ENCODE measurements at places on chromosomes 1 and 21.

DNA sequence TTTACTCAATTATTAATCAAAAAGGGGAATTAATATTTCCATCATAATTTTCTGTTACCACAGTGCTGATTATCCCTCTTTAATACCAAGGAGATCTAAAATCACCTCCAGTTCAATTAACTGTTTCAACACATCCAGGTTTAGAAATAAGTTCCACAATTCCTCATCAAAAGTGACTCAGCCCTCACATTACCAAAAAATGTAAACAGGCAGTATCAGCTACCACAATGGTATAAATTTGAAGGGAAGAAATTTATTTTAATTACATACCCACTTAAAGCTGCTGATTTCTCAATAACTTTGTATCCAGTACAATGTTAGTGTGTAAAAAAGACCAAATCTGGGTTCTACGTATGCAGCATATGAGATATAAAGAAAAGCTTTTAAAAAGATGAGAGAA lies 51.9 kb downstream of the EIF4G3 start:
- no peak for DNase-seq

DNA sequence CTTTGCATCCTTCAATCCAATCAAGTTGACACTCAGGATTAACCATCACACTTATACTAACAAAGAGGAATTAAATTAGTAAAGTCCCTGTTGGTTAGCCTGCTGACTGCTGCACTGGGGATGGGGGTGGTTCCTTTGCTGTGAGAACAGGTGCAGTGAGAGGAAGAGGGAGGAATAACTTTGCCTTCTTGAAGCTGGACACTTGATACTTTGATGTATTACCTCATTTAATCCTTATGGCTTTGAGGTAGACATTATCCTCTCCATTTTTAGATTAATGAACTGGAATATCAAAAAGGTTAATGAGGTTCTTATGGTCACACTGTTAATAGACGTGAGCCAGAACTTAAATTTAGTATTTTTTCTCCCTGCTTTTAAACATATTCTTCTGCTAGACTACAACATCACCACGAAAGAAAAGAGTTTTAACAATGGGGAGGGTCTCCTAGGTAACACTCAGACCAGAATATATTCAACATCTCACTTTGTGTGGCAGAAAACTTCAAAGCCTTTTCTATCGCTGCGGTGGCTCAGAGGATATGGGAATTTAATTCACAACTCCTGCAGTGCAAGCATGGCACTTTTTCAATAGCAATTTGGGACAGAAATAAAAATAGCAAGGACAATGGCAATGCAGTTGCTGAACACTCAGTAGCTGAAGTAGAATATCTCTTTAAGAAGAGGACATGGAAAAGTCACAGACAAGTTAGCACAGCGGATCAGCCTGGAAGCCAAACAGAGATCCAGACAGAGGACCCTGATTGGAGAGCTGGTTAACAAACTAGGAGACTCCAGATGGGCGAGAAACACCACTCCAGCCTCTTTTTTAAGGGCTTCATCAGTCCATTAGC lies 68.8 kb upstream of the DNAH14 start:
- no peak for DNase-seq

DNA sequence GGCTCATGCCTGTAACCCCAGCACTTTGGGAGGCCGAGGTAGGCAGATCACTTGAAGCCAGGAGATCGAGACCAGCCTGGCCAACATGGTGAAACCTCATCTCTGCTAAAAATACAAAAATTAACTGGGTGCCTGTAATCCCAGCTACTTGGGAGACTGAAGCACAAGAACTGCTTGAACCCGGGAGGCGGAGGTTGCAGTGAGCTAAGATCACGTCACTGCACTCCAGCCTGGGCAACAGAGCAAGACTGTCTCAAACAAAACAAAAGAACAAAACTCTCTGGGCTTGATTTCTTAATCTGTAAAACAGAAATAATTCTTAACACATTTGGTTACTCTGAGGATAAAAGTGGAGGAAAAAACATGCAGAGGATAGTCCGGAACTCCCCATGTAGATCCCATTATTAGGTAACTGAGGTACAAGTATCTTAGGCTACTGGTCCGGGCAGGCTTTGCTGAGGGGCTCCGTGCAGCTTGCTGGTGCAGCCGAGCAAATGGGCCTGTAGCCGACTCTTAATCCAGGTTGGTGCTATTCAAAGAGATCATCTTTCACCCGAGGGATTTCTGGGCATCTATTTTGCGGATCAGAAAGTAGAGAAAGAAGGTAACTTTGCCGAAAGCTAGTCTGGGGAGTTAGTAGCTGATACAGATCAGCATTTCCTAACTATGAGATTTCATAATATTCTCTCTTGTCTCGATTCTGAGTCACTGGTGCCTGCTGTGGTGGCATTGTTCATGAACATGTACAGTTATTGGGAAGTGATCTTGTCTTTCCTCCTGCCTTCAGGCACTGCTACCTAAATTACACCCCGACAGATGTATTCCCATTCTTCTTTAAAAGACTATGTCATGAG lies 56.8 kb downstream of the NFIA start:
- no peak for DNase-seq

DNA sequence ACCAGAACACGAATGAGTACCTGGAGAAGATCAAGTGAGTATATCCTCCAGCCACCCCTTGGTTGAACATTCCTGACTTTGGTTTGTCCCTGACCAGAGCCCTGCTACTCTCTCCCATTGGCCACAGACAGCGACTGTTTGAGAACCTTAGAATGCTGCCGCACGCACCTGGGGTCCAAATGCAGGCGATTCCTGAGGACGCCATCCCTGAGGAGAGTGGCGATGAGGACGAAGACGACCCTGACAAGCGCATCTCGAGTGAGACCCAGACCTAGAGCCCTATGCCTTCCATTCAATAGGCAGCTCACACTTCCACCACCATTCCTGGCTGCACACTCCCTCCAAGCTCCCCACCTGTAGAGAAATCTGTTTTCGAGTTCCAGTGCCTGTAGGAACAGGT lies 4.5 kb downstream of the MARCKSL1 start:
- DNase-seq = no peak

- no peak for DNase-seq
Observed at GRCh38 chr1:105083611-105084010, 1333.9 kb downstream of the AMY1C start.

DNA sequence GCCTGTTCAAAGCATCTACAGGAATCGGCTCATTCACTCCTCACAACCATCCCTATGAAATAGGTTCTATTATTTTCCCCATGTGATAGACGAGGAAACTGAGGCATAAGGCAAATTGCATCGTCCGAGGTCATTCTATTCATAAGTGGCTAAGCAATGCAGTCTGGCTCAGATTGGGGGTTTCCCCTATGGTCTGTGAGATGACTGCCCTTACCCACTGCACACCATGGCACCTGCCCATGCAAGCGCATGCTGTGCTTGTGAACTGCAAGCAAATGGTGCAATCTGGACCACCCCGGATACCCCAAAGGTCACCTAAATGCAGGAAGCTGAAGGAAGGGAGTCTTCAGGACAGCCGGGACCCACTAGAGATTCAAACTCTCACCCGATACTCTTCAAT lies 123.4 kb upstream of the SOD1 start:
- DNase-seq = no peak

DNA sequence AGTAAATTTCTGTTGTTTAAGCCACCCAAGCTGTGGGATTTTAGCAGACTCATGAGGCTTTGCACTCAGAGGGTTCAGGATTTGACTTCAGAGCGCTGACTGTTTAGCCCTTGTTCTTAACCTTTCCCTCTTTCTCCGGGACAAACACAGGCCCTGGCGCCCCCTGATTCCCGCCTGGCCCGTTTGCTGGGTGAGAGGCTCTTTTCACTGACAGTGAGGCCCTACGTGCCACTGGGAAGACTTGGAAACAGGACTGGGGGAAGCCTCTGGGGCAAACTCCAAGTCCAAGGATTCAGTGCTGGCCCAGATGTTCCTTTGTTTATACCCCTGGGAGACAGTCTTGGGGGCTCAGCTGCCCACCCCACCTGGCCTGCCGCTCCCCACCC lies 11.7 kb upstream of the TRIM63 start:
- DNase-seq = no peak

- no peak for DNase-seq
Observed at GRCh38 chr1:24870551-24871195, 59.4 kb downstream of the RUNX3 start.

GRCh38 chr21:43354666-43355065 lies 72.3 kb downstream of the SIK1 start:
- no peak for DNase-seq

- DNase-seq = no peak
Observed at GRCh38 chr1:54219688-54220003, 19.7 kb downstream of the MRPL37 start.

- no peak for DNase-seq
Observed at GRCh38 chr1:222310836-222311235, 237.1 kb downstream of the HHIPL2 start.

DNA sequence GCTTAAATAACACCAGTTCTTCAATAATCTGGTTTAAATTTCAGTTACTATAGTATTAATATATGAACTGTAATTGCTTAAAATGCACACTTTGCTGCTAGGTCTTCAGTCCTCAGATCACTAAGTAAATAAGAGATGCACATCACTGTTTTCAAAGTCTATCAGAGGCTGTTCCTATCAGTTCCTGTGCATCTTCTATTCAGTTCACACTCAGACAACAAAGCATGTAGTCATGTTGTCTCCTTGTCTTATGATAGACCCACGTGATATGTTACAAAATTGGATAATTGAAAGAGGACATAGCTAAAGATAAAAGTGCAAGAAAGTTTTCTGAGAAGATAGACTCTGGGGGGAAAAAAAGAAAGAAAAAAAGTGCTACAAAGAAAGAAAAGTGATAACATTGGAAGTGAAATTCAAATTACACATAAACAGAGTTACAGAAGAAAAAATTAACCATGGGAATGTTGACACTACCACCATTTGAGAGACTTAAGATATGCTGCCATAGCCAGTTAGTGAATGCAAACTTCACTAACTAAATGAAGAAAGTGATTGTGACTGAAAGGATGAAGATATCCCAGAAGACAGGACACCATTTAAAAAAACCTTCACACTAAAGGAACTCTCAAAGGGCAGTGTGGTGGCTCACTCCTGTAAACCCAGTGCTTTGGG lies 33.9 kb upstream of the TSNAX start:
- no peak for DNase-seq

DNA sequence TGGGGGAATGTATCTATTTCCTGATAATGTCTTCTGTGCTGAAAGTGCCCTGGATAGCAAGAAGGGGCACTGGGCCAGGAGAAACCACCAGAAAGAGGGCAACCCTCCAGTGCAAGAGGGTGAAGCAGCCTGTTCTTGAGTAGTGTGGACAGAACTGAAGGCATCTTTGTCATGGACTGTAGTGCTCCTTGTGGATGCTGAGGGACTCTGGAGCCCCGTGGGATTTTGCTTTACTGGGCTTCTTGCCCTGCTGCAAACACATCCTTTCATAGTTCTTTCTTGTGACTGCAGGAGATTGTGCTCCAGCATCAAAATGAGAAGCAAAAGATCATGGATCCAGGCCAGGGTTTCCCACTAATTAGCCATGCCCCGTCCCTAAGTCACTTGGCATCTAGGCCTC lies 300.6 kb downstream of the ZNF326 start:
- DNase-seq = no peak

DNA sequence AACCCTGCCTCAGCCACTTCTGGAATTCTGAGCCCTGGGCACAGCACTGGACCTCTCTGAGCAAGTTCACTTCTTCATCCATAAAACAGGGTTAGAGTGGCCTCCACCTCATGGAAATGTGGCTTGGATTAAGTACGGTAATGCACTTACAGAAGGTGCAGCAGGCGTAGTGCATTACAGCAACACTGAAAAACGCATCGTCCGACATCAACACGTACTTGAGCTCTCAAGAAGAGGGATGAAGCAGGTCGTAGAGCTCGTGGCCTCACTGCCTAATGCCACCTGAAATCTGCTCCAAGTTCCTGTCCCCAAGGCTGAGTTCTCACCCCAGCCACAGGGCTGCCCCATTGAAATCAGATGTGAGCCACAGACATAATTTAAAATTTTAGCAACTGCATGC lies 650.1 kb downstream of the NPHP4 start:
- no peak for DNase-seq

DNA sequence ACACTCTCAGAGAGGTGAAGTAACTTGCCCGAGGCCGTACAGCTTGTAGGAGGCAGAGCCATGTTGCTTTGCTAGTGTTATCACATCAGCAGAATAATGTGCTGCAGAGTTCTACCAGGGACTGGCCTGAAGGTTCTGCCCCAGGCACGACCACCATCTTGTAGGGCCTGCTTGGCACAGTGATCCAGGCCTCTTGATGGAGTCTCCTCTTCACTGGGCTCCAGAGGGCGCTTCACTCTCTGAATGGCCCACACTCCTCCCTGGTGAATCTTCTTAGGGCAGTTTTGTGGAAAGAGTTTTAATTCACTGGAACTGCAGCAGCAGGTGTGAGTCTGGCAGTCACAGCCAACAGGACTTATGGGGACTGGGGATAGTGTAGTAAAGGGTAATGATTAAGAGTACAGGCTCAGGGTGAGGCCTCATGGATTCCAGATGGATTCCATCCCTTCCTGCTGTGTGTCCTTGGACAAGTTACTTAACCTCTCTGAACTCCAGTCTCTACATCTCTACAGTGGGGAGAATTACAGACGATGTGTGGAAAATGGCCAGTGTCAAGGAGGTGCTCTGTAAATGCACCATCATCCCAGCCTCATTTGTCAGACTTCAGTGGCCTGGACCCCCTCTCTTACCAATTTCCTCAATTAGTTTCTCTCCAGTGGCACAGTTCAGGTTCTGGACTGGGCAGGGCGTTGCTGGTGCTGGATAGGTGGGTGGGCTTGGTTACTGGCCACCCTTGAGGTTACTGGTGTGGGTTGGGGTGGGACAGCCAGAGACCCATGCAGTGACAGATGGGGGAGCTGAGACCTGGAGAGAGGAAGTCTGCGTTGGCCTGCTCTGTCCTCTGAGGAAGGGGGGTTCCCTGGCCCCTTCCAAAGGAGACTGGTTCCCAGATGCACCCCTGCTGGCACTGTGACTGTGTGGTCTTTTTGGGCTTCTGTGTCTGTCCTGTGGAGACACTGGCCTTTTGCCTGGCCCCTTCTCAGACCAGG lies 45.9 kb upstream of the CSF3R start:
- DNase-seq = no peak

DNA sequence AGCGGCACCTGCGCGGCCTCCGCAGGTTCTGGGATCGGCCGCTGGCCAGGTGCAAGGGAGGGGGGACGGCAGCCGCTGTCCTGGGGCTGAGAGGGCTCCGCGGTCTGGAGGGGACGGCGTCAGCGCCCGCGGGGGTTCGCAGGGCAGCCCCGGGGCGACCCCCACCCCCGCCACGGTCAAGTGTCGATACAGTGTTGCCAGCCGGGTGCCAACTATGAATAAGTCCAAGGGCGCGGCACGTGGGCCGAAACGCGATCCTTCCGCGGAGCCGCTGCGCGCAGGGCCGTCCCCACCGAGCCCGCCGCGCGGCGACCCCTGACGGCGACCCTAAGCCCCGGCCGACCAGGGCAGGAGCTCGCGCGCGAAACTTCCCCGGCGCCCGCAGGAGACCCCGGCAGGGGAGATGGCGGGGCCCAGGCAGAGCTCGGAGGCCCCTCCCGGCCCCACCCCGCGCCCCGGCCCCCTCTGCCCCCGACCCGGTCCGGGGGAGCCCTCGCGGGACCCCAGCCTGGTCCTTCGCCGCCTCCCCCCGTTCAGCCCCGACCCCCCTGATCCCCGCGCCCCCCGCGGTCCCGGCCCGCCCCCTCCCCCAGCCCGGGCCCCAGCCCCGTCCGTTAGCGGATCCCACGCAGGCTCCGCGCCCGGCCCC lies 586 bp upstream of the AGPAT3 start:
- no peak for DNase-seq

- no peak for DNase-seq
Observed at GRCh38 chr1:205317311-205317917, 4.1 kb downstream of the NUAK2 start.

- DNase-seq = no peak
Observed at GRCh38 chr1:209743145-209743482, 12.7 kb upstream of the TRAF3IP3 start.

GRCh38 chr1:66542811-66543767 lies 9.1 kb downstream of the SGIP1 start:
- DNase-seq = no peak
